ENCODE measurements at places on chromosomes 5 and 9.

GRCh38 chr9:110033869-110034268 is 174.1 kb downstream of the C9orf152 start:
- no peak for DNase-seq

DNA sequence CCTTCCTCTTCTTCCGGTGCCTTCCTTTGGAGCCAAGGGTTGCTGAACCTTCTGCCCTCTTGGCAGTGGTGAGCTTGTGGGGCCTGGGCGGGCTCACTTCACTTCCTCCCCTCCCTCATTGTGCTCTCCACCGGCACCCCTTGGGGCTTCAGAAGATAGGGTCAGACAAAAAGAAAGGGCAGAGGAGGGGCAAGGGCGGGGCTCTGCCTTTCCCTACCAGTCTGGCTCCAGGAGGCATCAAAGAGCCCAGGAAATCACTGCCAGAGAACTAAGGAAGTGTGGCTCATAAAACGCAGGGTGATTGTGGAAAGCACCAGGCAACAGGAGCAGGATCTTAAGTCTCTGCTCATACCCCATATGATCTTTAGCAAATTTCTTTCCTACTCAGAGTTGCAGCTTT is 34.8 kb downstream of the ACOT12 start:
- DNase-seq, result no peak

- DNase-seq, result no peak
Measured at GRCh38 chr9:76912636-76913275, 6.8 kb upstream of the PRUNE2 start.

- peak; percentile 33 for DNase-seq
Measured at GRCh38 chr9:16202914-16203728, 650.3 kb downstream of the CCDC171 start.

DNA sequence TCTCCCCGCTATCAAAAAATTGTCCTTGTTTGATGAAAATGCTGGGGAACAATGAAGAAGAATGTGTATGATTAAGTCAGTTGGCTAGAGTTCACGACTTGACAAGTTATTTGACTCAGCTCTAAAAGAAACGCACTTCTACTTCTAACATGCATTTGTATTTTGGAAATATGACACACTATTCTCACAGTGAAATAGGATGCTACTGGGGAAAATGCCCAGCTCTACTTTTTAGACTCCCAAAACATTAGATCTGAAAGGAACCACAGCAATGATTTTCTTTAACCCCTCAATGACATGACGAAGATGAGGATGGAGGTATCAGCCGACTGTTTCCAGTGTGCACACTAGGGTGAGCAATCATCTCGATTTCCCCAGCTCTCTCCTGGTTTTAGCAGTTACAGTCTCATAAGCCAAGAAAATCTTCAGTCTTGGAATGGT is 83.6 kb upstream of the PCSK1 start:
- DNase-seq, result no peak

DNA sequence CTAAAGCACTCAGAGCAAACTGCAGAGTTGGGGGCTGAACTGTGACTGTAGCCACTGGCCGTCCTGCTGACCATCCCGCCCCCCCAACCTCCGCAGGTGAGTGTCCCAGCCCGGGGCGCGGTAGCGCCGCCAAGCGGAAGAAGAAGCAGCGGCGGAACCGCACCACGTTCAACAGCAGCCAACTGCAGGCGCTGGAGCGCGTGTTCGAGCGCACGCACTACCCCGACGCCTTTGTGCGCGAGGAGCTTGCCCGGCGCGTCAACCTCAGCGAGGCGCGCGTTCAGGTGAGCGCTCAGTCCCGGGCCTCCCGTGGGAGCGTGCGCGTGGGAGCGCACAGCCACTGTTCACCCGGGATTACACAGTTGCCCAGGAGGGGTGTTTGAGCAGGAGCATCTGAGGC is 33.7 kb downstream of the PTGES start:
- DNase-seq, result no peak

DNA sequence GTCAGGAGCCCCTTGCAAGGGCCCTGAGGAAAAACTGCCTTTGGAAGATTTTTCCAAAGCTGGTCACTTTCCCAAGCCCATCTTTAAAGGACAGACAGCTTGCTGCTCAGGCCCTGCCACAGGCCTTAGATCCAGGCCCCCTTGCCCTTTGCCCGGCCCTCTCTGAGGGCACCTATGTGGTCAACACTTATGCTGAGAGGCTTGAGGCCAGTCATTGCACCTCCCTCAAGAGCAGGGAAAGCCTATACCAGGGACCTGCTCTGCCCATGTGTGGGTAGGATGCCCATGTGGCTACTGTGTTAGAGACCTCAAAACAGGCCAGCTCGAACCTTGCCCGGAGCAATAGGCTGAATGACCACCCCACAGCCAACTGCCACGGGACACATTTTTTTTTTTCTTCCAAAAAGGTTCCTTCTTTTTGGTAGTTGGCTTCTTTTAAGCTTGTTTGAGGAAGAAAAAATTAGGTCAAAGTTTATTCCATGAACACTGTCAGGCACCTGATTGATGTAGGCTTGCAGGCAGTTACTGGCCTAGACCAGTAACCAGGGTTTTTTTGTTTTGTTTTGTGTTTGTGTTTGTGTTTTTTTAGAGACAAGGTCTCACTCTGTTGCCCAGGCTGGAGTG is 3.8 kb downstream of the TCF7 start:
- DNase-seq, result no peak

DNA sequence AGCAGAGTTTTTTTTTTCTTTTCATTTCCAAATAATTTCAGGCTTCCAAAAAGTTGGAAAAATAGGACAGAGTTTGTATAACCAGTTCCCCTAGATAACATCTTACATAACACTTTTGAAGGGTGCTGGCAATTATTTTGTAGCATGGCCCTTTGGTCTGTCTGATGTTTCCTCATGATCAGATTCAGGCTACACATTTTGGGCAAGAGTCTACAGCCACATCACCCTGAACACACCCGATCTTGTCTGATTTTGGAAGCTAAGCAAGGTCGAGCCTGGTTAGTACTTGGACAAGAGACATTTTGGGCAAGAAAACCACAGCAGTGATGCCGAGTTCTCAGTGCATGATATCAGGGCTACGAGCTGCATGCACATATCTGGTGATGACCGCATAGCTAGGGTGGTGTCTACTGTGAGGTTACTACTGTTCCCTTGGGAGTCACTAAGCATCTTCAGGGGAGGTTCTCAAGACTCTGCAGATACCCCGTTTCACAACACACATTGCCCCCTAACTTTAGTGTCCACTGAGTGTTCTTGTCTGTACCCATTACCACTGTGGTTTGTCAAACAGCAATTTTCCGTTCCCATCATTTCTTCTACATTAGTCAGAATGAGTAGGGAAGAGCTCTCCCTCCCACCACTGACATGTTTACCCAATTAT is 86.2 kb downstream of the TTC39B start:
- no peak for DNase-seq

DNA sequence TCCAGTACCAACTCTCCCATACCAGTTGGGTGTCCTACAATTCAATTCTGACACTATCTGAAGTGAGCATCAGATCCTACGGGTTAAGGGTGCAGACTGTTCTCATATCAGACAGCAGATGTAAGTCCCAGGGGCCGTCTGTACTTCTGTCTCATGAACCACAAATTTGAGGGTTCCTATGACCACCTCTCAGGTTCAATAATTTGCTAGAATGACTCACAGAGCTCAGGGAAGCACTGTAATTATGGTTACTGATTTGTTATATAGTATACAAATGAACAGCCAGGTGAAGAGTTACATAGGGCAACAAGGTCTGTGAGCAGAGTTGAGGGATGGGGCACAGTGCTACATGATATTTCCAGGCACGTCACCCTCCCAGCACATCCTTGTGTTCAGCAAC is 499.1 kb downstream of the DMAC1 start:
- no peak for DNase-seq

- no peak for DNase-seq
Measured at GRCh38 chr5:171291371-171291770, 17.7 kb upstream of the TLX3 start.

DNA sequence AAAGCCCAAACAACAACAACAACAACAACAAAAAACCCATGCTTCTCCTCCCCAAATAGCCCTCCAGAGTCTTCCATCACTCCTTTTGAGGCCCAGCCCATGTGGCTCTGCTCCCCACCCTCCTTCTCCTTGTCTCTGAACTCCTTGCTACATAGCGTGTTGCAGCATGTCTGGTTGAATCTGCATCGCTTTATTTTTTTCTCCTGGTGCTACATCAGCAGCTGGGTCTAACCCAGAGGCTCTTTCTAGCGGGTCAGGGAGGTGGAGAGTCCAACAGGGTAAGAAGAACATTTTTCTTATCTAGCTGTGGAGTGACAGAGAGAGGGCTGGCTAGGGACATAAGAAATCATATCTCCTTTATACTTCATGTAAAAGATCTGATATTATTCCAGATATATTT is 18.4 kb downstream of the NXNL2 start:
- DNase-seq, result no peak

All from NCI-H526 treated with DMSO at 0.1 percent for 48 hours (cell line).